ENCODE measurements at places on chromosomes 6 and 20.

- no peak for DNase-seq
Measured at GRCh38 chr6:90691823-90692222, 105.0 kb upstream of the MAP3K7 start.

DNA sequence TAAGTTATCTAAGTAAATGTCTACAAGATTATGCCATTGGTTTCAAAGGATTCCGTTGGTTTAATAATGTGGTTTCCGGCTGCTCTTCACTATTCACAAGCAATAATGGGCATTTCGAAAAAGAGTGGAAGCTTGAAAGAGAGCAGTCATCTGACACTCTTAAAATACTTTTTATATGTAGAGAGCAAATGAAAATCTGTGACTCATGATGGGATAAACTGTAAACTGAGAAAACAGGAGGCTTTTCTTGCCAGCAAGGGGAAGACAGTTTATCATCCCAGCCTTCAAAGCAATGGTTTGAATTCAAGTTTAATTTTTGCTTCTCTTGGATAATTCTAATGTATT, 145.7 kb downstream of the KHDC1L start:
- DNase-seq = no peak

- DNase-seq = no peak
Measured at GRCh38 chr6:63759605-63760105, 124.1 kb downstream of the PHF3 start.

DNA sequence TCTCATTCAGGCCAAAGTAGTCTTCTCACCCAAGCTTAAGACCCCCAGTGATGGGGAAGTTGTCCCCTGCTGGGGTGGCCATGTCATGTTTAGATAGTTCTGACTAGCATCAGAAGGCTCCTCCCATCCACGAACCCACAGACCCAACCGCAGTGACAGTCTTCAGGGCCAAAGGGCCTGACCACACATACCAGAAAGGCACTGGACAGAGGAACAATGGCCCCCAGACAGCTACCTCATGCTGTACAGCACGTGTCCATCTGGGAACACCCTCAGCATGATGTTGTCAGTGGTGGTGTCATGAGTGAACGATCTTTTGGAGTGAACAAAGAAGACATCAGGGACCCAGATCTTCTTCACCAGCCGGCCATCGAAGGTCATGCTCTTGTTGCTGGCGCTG, 46.3 kb downstream of the GABRR2 start:
- no peak for DNase-seq

GRCh38 chr6:64998204-64998603, 708.8 kb downstream of the EYS start:
- DNase-seq = no peak
